MM.1S (cell line): ENCODE measurements at places on chromosomes 6 and 20.

- DNase-seq: no peak
These were observed 129.6 kb downstream of the CEBPB start for GRCh38 chr20:50320005-50320900.

- DNase-seq: no peak
These were observed 116.1 kb upstream of the TIAM2 start for GRCh38 chr6:154878871-154879491.

DNA sequence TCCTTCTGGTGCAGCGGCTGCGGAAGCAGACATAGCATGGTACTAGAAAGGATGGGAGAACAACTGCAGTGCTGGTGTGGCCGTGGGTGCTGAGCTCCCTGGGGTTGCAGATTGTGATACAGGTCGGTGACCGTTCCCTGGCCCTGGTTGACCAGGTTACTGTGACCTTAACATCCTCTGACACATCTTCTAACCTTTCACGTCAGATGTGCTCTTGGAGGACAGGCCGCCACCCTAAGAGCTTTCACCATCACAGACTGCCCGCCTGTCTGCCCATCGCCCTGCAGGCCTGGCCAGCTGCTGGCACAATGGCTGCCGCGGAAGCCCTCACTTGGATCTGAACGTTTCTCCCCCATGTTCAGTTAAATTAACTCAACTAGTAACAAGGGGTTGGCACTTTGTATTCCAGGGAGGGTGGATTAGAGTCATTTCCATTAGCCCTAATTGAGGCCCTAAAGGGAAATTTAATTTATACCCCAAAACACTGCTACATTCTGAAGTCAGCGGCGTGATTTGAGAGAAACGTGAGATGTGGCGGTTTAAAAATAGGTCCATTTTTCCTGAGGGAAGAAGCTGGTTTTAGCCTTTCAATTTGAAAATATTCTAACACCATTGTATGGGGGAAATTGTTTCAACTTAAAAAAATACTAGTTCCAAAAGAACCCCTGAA lies 443.9 kb upstream of the CDH4 start:
- no peak for DNase-seq

- no peak for DNase-seq
These were observed 40.1 kb downstream of the CDH22 start for GRCh38 chr20:46268131-46268614.

GRCh38 chr20:25848222-25848621 lies 151.6 kb upstream of the ZNF337 start:
- DNase-seq: no peak

DNA sequence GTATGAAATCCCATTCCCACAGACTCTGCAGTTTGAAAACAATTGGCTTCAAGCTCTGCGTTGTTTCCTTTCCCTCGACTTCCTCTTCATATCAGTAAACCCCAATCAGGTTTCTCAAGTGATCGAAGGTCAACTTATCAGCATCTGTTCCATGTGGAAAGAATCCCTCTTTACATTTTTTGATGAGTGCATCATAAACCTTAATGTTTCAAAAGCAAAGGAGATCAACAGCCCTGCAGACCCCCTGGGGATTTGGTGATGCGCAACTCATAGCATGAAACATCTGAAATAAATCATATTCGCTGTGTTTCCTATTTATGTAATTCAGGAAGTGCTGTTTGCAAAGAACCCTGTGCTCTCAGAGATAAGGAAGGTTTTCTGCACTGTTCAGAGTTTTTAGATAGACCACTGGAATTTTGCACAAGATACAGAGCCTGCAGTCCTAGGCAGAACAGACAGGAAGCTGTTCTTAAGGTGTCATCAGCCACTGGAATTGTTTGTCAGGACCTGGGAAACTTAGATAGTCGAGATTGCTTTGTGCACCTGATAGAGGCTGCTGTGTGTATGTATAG lies 216.0 kb downstream of the HIVEP2 start:
- no peak for DNase-seq

- no peak for DNase-seq
These were observed 576.4 kb downstream of the LMBRD1 start for GRCh38 chr6:69220375-69220774.

GRCh38 chr6:110795271-110795670 lies 20.0 kb downstream of the CDK19 start:
- DNase-seq: no peak

GRCh38 chr6:107756660-107757355 lies 67.3 kb downstream of the SCML4 start:
- DNase-seq: no peak

- no peak for DNase-seq
These were observed 63.7 kb upstream of the NKX2-2 start for GRCh38 chr20:21577551-21577950.

- peak; percentile 91 for DNase-seq
These were observed 36.5 kb upstream of the MPC1 start for GRCh38 chr6:166419286-166419685.

GRCh38 chr6:2944405-2945152 lies 26.8 kb downstream of the SERPINB6 start:
- DNase-seq: no peak

DNA sequence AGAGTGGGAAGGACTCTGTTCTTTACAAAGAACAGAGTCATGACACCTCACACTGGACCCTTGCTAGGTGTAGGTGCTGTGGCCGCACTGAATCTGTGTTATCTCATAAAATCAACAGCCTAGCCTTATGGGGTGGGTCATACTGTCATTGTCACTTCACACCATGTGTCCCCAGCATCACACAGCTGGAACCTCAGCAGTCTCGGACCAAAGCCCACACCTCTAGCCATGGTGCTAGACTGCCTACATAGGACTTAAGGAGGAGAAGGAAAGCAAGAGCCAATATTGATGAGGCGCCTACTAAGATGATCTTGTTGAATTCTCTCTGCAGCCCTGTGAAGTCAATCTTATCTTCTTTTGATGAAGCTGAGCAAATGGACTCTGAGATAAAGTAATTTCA lies 31.0 kb downstream of the UNC5CL start:
- no peak for DNase-seq

- DNase-seq: no peak
These were observed 40.2 kb downstream of the BTBD3 start for GRCh38 chr20:11957911-11958310.

- no peak for DNase-seq
These were observed 57.4 kb downstream of the LYRM2 start for GRCh38 chr6:89580997-89581666.

DNA sequence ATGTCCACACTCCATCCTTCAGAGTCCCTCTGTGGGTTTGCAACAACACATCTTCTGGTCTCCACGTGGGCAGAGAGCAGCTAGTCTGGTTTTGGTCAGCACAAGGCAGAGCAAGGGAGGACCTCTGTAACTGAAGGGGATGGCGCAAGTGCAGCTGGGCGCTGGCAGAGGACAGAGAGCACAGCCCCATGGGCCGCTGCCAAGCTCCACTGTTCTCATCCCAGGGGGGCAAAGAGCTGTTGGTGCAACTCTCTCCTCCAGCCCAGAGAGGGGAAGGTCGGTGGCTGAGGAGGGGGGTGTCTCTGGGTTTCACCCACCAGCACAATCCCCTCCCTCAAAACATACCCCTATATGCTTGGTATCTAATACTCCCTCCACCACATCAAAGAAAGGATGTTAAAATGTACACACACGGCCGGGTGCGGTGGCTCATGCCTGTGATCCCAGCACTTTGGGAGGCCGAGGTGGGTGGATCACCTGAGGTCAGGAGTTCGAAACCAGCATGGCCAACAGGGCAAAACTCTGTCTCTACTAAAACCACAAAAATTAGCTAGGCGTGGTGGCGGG lies 9.1 kb downstream of the ATP9A start:
- DNase-seq: no peak
